Naive B cell (primary cell): ENCODE measurements at places on chromosomes 6 and 20. TPM values are rescaled to one million over a fixed set of nuclear protein-coding genes. Genes with fewer than 3 reads are reported as not detected.

Gene CNR1
- 0.71 TPM for polyA plus RNA-seq

Gene TAGAP
- 410 TPM for polyA plus RNA-seq

Gene FHL5
- not detected for polyA plus RNA-seq

Gene PDE7B
- 0.10 TPM for polyA plus RNA-seq

Gene ACTL10
- 4.8 TPM for polyA plus RNA-seq

Gene CST2
- polyA plus RNA-seq: not detected

Gene BIRC7
- not detected for polyA plus RNA-seq

Gene FBXO30
- 1.3 TPM for polyA plus RNA-seq

Gene TMC2
- polyA plus RNA-seq: not detected

Gene MCM3
- 59.6 TPM for polyA plus RNA-seq

Gene UBE3D
- 2.6 TPM for polyA plus RNA-seq

Gene KCNS1
- 0.06 TPM for polyA plus RNA-seq

Gene USP49
- polyA plus RNA-seq: not detected

Gene DDR1
- 4.2 TPM for polyA plus RNA-seq

Gene CRISP2
- not detected for polyA plus RNA-seq

Gene HLA-DRB1
- polyA plus RNA-seq: 5,170 TPM

Gene MCHR2
- not detected for polyA plus RNA-seq

Gene SLC16A10
- 0.15 TPM for polyA plus RNA-seq

Gene FOXP4
- polyA plus RNA-seq: 4.7 TPM
